ENCODE measurements at places on chromosomes 7 and 10.

- no peak for DNase-seq
These were observed 135.5 kb downstream of the DOCK1 start for GRCh38 chr10:127040756-127041155.

DNA sequence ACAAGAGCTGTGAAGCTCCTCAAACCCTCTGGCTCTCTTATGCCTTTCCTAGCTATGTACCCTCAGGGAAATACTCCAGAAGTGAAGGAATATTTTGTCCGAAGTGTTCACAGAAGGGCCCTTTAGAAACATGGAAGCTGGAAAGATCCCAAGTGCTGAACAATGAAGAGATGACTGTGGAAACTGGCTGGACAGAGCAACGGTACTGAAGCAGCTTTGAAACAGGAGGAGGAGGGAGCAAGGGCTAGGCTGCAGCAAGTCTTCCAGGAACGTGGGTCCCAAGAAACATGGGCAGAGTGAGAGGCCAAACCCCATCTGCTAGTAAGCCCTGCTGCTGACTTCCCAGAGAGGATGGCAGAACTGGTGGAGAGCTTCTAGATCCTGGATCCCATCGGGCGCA, 3.0 kb upstream of the PSAP start:
- DNase-seq, result no peak

- no peak for DNase-seq
These were observed 290.7 kb downstream of the KLF6 start for GRCh38 chr10:3494131-3494837.

GRCh38 chr7:5423976-5424748, 528 bp upstream of the TNRC18 start:
- no peak for DNase-seq

- DNase-seq, result no peak
These were observed 4.1 kb upstream of the BMPER start for GRCh38 chr7:33901199-33901598.

- no peak for DNase-seq
These were observed 38.4 kb downstream of the ANK3 start for GRCh38 chr10:60351191-60351853.

- DNase-seq, result no peak
These were observed 3.3 kb downstream of the MKI67 start for GRCh38 chr10:128122931-128123330.

DNA sequence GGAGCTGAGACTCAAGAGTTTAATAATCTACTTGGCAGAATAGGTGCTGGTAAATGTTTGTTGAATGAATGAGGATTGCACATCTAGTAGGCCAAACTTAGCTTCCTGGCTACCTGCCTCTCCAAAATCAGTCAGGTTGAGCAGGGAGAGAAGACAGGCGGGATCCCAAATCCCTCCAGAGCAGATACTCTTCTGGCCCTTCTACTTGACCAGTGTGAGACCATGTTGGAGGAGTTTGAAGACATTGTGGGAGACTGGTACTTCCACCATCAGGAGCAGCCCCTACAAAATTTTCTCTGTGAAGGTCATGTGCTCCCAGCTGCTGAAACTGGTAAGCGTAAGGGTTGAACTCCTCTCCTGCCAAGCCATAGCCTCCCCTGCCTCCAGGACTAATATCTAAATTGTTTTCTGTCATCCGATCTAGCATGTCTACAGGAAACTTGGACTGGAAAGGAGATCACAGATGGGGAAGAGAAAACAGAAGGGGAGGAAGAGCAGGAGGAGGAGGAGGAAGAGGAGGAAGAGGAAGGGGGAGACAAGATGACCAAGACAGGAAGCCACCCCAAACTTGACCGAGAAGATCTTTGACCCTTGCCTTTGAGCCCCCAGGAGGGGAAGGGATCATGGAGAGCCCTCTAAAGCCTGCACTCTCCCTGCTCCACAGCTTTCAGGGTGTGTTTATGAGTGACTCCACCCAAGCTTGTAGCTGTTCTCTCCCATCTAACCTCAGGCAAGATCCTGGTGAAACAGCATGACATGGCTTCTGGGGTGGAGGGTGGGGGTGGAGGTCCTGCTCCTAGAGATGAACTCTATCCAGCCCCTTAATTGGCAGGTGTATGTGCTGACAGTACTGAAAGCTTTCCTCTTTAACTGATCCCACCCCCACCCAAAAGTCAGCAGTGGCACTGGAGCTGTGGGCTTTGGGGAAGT, 2.2 kb upstream of the MBLAC1 start:
- DNase-seq, result no peak

DNA sequence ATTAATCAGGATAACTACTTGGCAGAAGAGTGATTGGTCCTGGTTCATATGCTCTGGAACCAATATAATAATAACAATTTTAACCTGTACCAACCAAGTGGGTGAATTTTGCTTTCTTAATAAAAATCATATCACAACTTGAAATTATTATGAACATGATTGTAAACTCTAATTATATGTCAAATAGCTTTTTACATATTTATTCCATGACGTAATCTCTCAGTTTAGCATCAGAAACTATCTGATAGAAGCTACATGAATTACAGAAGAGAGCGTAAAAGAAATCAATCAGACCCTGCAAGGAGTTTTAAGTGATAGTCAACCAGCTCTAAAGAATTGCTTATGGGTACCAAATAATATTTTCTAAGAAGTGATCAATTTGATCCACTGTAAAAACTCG, 10.1 kb downstream of the GNG11 start:
- no peak for DNase-seq
